ENCODE measurements at places on chromosomes 12 and 14.
A peak's percentile ranks its signal among the peaks of the same experiment; 100 is the strongest.

GRCh38 chr14:30799933-30800332, 74.4 kb upstream of the COCH start:
- DNase-seq = no peak

DNA sequence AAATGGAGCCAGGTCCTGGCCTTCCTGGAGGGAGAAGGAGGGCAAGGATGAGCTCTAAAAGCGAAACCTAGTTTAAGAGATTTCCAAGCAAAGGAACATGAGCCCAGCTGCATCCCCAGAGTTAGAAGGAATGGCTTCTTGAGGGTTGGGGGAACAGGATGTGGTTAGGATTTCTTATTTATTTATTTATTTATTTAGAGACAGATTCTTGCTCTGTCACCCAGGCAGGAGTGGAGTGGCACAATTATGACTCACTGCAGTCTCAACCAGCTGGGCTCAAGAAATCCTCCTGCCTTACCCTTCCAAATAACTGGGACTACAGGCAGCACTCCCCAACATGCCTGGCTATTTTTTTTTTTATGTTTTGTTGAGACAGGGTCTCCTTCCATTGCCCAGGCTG, 25.3 kb upstream of the TMEM106C start:
- no peak for DNase-seq

DNA sequence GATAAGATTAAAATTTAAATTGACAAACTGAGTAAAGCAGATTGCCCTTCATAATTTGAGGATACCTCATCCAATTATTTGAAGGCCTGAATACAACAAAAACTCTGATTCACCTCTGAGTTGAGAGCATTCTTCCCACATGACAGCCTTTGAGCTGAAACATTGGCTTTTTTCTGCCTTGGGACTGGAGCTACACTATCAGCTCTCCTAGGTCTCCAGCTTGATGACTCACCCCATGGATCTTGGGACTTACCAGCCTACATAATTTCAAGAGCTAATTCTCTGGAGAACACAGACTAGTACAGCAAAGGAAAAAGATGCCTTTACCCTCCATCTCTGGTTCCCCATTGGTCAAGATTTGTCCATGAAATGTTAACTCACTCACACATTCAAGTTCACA, 555.1 kb downstream of the FOXG1 start:
- no peak for DNase-seq

DNA sequence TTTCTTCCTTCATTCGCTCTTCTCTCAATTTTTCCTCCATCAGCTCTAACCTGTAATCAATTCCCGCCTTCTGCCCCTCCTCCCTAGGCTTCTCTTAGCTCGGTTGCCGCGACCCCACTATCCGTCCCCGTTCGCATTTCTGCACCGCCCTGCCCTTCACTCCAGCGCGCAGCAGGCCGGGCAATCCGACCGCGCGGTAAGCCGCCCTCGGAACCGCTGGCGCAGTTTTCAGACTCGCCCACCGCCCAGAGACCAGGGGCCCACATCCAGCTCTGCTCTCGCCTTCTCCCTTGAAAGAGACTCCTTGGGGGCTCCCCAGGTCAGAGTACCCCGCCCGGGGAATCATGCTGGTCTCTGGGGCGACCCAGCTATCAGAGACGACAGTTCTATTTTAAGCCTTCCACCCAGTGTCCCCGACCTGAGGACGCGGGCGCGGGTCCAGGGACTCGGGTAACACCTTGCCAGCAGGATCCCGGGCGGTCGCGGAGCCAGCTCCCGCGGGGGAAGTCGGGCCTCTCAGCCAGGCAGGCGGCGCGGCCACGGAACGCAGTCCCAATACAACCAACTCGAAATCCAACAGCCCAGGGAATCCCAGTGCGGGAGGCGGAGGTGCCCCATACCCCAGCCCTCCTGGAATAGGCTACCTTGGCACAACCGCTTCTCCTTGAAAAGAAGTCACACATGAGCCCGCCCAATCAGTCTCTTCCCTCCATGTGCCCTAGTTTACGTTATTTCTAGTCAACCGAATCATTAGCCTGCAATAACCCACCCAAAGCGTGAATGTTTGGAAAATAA, 5.7 kb upstream of the SLC38A4 start:
- no peak for DNase-seq

DNA sequence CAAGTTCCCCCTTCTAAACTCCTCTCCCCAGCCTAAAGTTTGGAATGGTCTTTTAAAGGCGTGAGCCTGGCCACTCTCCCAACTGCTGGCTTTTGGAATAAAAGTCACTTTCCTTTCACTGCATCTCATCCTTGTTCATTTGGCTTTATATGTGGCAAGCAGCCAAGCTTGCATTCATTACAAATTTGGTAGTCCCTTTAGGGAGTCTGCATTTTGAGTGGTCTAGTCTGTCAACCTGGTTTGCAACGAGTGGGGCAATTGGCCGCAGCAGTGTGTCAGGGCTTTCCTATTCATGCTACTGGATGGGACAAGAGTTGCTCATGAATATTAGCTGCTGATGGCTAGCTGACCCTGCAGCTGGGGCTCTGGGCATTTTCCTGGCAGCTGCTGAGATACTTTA, 57.0 kb downstream of the CATSPERB start:
- DNase-seq = no peak

- no peak for DNase-seq
Measured at GRCh38 chr12:3670083-3670620, 82.8 kb downstream of the CRACR2A start.

GRCh38 chr14:62532181-62532580, 513.1 kb downstream of the KCNH5 start:
- no peak for DNase-seq

DNA sequence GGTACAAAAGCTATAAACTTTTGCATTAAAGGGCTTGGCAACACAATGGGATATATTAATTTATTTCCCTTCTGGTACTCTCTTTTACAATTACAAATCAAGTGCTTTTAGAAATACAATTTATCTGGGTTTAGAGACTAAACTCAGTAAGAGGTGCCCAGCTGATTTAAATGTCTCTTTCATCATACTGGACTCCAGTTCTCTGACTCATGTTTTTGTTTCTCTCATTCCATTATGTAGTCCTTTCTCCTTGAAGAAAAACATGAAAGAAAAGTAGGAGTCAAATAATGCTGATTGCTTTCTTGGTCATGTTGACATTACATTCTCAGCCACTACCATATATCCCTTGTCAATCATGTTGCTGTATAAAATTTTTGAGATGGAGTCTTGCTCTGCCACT, 36.3 kb upstream of the CFL2 start:
- no peak for DNase-seq

- no peak for DNase-seq
Measured at GRCh38 chr12:81888106-81888740, 129.1 kb upstream of the PPFIA2 start.

- no peak for DNase-seq
Measured at GRCh38 chr14:37708481-37708880, 113.1 kb downstream of the TTC6 start.

GRCh38 chr12:22032732-22033131, 13.3 kb upstream of the CMAS start:
- no peak for DNase-seq

DNA sequence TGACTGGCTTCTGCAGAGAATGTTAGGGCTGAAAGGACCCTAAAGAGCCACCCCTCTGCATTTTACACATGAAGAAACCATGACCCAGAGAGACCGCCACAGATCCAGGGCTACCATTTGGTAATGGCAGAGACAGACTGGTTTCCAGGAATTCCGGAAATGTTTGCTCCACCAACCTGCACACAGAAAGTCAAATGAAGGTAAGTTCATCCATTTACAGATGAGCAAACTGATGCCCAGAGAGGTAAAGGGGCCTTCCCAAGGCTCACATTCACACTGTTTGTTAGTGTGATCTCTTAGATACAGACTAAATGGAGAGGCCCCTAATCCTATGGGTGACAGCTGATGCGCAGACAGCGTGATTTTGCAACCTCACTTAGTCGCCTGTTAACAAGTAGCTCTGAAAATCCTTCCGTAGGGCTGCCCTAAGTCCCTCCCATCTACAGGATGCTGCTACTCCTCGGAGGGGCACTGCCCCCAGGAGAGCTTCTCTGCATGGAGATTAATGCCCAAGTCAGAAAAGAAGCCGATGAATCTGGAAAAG, 33.8 kb downstream of the ZFP36L1 start:
- DNase-seq = no peak

DNA sequence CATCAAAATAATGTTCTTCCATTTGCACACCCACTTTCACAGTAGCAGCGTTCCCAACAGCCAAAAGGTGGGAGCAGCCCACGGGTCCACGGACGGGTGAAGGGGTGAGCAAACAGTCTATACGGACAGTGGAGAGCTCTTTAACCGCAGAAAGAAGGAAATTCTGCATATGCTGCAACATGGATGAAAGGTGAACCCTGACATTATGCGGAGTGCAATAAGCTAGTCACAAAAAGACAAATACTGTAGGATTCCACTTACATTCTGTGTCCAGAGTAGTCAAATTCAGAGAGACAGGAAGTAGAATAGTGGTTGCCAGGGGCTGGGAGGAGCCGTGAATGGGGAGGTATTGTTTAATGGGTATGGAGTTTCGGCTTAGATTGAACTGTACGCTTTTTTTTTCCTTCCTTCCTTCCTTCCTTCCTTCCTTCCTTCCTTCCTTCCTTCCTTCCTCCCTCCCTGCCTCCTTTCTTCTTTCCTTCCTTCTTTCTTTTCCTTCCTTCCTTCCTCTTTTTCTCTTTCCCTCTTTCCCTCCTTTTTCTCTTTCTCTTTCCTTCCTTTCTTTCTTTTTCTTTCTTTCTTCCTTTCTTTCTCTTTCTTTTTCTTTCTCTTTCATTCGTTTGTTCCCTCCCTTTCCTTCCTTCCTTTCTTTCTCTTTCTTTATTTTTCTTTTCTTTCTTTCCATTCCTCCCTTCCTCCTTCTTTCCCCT, 15.8 kb upstream of the ANKRD9 start:
- DNase-seq = peak; percentile 21

GRCh38 chr12:131084341-131085011, 130.8 kb downstream of the ADGRD1 start:
- no peak for DNase-seq

DNA sequence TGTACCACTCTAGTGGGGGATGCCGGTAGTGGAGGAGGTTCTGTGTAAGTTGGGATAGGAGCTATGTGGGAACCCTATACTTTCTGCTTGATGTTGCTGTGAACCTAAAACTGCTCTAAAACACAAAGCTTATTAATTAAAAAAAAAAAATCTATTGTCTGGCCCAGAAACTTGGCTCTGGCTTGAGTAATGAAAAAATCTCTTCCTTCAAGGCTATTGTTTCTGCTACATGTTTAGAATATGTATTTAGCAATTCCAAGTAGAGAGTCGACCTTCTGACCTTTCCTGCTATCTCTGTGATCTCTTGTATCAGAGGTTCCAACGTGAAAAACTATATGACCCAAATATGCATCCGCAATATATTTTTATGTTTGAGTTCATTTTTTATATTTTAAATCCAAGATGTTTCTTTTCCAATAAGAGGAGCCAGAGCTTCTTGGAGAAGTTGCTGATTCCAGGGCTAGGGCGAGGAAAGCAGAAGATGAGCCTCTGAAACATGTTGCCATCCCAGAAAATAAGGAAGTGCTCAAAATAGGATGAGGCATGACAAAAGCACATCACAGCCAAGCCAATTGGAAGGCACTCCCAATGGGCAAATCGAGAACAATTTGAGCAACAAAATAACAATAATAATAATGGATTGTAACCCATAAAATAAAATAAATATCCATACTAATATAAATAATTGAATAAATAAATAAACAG, 184.6 kb upstream of the TMEM260 start:
- DNase-seq = no peak

Data from NCI-H1092 (cell line).